ENCODE measurements at places on chromosomes 6 and 20.
A peak's percentile ranks its signal among the peaks of the same experiment; 100 is the strongest.

GRCh38 chr6:10719964-10720264, 3.0 kb upstream of the TMEM14C start:
- no peak for DNase-seq

GRCh38 chr6:28673787-28674671, 148.3 kb downstream of the GPX5 start:
- peak; percentile 59 for DNase-seq

GRCh38 chr6:14467591-14467990, 350.0 kb downstream of the CD83 start:
- no peak for DNase-seq

DNA sequence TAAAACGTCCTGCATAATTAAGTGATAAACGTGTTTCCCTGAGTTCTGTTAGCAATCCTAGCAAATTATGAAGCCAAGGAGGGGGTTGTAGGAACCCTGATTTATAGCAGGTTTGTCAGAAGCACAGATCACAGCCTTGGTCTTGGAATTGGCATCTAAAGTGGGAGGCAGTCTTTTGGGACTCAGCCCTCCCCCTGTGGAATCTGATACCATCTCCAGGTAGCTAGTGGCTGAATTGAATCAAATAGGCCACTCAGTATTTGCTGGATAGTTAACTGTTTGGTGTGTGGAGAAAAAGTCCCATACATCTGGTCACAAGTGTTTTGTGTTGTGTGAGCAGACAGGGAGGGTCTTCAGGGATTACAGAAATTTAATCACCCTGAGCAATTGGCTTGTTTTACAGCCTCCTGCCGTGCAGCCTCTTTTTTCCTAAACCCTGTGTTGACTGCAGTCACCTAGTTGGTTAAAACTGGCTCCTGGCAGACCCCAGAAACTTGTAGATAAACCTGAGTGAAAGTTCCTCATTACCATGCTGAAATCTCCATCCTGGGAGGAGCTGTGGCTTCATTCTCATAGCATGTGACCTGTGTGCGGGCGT, 19.0 kb upstream of the KIFC1 start:
- no peak for DNase-seq
